ENCODE measurements at places on chromosomes 1 and 21.

DNA sequence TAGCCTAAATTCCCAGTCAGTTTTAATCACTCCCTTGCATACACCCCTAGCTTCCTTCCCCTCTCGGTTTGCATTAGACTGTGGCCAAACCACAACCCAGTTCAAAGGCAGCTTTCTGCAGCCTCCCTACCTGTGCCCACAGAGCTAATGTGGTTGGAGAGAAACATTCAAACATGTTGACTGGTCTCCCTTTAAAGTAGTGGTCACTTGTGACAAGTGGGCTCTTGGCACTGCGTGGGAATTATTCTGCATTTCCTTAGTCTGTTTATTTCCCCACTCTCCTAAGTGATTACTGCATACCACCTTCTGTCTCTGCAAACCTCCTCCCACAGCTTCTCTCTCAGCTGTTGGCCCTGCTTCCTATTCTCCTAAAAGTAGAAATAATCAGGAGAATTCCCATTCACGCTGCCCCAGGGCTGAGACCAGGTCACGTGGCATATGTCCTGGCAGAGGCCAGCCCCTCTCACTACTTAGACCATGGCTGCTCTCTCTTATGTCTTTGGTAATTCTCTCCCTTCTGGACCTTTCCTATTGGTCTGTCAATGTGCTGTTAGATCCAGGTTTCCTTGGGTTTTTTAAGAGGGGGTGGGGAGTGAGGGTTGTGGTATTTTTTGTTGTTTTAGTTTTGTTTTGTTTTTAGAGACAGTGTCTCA, 38.4 kb upstream of the CD101 start:
- DNase-seq, result no peak

- no peak for DNase-seq
These were observed 48.4 kb downstream of the USP48 start for GRCh38 chr1:21734526-21734925.

DNA sequence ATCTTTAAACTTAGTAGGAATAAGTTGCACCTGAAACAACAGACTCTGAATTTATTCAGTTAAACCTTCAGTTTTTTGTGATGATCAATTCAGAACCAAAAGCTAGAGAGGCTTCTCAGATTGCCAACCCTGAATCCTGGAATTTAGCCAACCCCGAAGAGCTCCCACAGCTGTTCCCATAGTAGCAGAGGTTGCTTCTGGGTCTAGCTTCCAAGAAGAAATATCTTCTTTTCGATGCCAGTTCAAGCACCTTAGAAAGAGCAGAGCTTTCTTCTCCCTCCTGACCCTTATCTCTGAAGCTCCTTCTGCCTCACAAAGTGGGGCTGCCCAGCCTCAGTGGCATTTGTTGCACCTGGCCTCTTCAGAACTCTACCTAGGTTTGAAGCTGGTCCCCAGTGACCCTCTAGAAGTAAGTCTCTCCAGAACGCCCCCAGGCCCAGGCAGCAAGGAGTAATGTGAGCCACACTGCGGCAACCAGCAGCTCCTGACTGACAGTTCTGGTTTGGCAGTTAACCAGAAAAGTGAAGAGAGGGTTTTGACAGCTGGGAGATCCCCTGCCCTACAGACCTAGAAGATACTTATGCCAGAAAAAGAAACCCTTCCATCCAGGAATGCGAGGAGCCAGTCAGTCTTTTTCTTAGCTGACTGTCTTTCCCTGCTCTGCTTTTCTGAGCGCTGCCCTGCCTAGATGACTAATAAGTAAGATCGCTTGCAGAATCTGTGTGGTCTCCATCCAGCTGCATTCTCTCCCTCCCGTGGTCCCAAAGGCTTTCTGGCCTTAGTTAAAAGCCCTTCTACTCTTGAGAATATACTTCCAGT, 165.9 kb downstream of the ADGRL4 start:
- DNase-seq, result peak; percentile 22

GRCh38 chr1:231781892-231782291, 155.3 kb downstream of the DISC1 start:
- DNase-seq, result no peak

DNA sequence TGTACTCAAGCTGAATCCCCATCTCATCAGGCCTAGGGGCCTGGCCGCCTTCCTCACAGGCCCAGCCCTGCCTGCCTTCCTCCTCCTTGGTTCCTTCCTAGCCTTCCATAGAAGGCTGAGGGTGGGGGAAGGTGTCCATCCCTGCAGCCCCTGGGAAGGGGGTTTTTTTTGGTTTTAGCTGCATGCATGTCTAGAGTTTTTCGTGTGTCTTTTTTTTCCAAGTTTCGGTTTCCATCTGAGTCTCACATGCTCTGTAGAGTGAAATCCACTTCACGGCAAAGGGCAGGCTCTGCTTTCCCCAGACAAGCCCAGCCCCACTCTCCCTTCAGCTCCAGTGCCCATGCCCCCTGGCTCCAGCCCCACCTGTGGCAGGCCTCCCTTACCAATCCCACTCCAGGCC, 32.1 kb downstream of the GRHL3 start:
- DNase-seq, result no peak

- no peak for DNase-seq
These were observed 82.1 kb downstream of the KCND3 start for GRCh38 chr1:111907321-111907720.

GRCh38 chr1:207454046-207454964, at the start of gene CR2:
CR2 (plus strand) TSS chr1:207454328; CDS start chr1:207454419, 91 bp downstream.
- no peak for DNase-seq

DNA sequence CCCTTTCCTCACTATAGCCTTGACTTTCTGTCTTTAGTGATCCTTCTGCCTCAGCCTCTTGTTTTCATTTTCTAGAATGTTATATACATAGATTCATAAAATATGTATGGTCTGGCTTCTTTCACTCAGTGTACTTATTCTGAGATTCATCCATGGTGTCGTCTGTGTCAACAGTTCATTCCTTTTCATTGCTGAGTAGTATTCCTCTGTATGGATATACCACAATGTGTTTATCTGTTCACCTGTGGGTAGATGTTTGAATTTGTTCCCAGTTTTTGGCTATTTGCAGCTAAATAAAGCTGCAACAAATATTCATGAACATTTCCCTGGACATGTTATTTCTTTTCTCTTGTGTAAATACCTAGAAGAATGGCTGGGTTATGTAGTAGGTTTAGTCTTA, 131.8 kb downstream of the PCNX2 start:
- DNase-seq, result no peak
